Neural progenitor cell (in vitro differentiated cells): ENCODE measurements at places on chromosomes 6 and 20. TPM values are rescaled to one million over a fixed set of nuclear protein-coding genes. Genes with fewer than 3 reads are reported as not detected.

PBOV1 gene
- total RNA-seq = not detected in 2 replicates

HLA-G gene
- total RNA-seq = not detected in 2 replicates

GPR6 gene
- not detected in 2 replicates for total RNA-seq

GMPR gene
- not detected in 2 replicates for total RNA-seq

TMEM74B gene
- total RNA-seq = 2.5 and 4.2 TPM in 2 replicates

WFDC12 gene
- not detected in 2 replicates for total RNA-seq

MED20 gene
- total RNA-seq = 29.4 and 31.4 TPM in 2 replicates

NKX2-2 gene
- not detected in 2 replicates for total RNA-seq

CNR1 gene
- 0.26 and 0.34 TPM in 2 replicates for total RNA-seq

IL17A gene
- total RNA-seq = not detected in 2 replicates

OXT gene
- not detected in 2 replicates for total RNA-seq

PKIB gene
- total RNA-seq = 153 and 202 TPM in 2 replicates

TSHZ2 gene
- total RNA-seq = 1.8 and 3.9 TPM in 2 replicates

KCNK5 gene
- total RNA-seq = 5.7 and 7.3 TPM in 2 replicates

GRCh38 chr6:140660295-140660694 is 1285.8 kb upstream of the CITED2 start:
- H3K4me3 ChIP-seq = no peak overlapping the region
- no peak overlapping the region for H3K27ac ChIP-seq
- H3K36me3 ChIP-seq = no peaks in the 10 kb centered on the region
- DNase-seq = no peak

DNA sequence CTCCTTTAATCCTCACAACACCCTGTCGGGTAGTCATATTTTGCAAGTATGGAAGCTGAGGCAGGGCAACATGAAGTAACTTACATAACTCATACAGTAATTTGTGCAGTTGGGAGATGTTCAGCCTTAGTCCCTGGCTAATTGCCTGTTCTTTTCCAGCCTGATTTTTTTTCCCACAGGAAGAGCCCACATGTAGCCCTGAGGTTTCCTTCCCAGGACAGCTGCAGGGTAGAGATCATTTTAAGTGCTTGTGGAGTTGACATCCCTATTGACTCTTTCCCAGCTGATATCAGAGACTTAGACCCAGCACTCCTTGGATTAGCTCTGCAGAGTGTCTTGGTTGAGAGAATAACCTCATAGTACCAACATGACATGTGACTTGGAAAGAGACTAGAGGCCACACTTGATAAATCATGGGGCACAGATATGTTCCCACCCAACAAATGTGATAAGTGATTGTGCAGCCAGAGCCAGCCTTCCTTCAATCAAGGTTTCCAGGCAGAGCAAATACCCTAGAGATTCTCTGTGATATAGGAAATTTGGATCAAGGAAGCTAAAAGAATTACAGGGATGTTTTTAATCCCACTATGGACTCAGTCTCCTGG is 5.0 kb upstream of the BTN2A1 start:
- no peak overlapping the region for H3K27ac ChIP-seq
- H3K27me3 ChIP-seq = no peaks in the 10 kb centered on the region
- H3K4me1 ChIP-seq = no peaks in the 10 kb centered on the region
- H3K4me3 ChIP-seq = no peak overlapping the region

GRCh38 chr6:15429141-15430110 is 183.6 kb downstream of the JARID2 start:
- peaks cover 62% of the 10 kb centered on the region for H3K4me1 ChIP-seq
- no peaks in the 10 kb centered on the region for H3K36me3 ChIP-seq
- H3K4me3 ChIP-seq = no peak overlapping the region
- H3K27me3 ChIP-seq = no peaks in the 10 kb centered on the region

GRCh38 chr6:166317261-166318212 is 9.3 kb upstream of the PRR18 start:
- DNase-seq = no peak
- H3K4me3 ChIP-seq = no peak overlapping the region
- no peak overlapping the region for H3K27ac ChIP-seq
- no peaks in the 10 kb centered on the region for H3K4me1 ChIP-seq

- peaks cover 2% of the 10 kb centered on the region for H3K4me1 ChIP-seq
- peak; percentile 50 for DNase-seq
- no peak overlapping the region for H3K27ac ChIP-seq
- no peak overlapping the region for H3K4me3 ChIP-seq
These were observed 27.7 kb upstream of the LAMA4 start for GRCh38 chr6:112281821-112282615.

DNA sequence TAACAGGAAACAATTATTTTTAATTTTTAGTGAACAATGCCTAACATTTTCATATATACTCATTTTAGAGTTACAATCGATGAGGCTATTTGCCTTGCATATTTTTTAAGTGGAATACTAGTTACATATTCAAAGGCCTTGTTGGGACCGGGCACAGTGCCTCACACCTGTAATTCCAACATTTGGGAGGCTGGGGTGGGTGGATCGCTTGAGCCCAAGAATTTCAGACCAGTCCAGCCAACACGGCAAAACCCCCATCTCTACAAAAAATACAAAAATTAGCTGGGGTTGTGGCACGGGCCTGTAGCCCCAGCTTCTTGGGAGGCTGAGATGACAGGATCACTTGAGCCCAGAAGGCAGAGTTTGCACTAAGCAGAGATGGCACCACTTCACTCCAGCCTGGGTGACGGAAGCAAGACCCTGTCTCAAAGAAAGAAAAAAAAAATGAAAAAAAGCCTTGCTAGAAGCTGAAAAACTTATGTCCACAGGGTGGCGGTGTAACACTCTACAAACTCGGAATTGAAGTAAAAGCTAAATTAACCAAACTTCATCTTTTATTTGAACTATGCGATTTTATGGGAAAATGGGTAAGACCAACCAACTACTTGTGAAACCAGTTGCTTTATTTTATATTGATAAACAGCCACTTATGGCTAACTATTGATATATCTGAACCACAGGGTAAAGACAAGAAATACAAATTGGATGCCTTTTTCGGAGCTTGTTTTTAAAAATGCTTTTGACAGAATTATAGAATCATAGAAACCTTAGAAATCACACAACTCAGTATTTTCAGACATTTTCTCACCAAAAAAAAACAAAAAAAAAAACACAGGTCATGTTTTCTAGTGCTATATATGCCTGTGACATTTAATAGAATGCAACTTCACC is 24.1 kb upstream of the ROS1 start:
- no peaks in the 10 kb centered on the region for H3K27me3 ChIP-seq
- no peak overlapping the region for H3K4me3 ChIP-seq
- no peaks in the 10 kb centered on the region for H3K36me3 ChIP-seq
- peak; percentile 77 for DNase-seq
- no peak overlapping the region for H3K27ac ChIP-seq

- peaks cover 14% of the 10 kb centered on the region for H3K4me1 ChIP-seq
- no peak for DNase-seq
- no peak overlapping the region for H3K27ac ChIP-seq
- H3K27me3 ChIP-seq = no peaks in the 10 kb centered on the region
- H3K4me3 ChIP-seq = no peak overlapping the region
- H3K36me3 ChIP-seq = no peaks in the 10 kb centered on the region
These were observed 300.9 kb downstream of the SLC35F1 start for GRCh38 chr6:118207947-118208346.

DNA sequence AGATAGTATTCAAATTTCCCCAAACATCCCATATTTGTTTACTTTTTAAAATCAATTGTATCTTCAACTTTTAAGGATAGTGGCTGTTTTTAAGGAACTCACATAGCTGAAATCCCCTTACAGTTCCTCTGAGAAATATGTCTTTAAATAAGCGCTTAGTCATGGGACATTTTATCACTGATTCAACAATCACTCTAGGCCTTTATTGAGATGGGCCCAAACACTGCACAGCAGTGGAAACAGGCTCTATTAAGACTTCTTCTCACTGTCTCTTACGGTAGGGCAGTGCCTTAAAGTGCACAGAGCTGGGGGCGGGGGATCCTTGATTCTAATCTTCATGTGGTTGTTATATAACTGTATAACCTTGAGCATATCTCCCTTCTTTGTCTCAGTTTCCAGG is 59.8 kb upstream of the RREB1 start:
- H3K4me1 ChIP-seq = peaks cover 5% of the 10 kb centered on the region
- H3K27ac ChIP-seq = no peak overlapping the region
- no peaks in the 10 kb centered on the region for H3K36me3 ChIP-seq
- no peak for DNase-seq

- DNase-seq = no peak
- H3K4me3 ChIP-seq = no peak overlapping the region
- no peaks in the 10 kb centered on the region for H3K27me3 ChIP-seq
- H3K36me3 ChIP-seq = peaks cover 4% of the 10 kb centered on the region
These were observed 170.7 kb downstream of the EPHA7 start for GRCh38 chr6:93248631-93249030.

- DNase-seq = peak; percentile 79
- H3K4me1 ChIP-seq = peaks cover 5% of the 10 kb centered on the region
- H3K27me3 ChIP-seq = peaks cover 66% of the 10 kb centered on the region
- peak overlapping the region; percentile 76 for H3K4me3 ChIP-seq
- H3K27ac ChIP-seq = no peak overlapping the region
These were observed 109.3 kb downstream of the GPX5 start for GRCh38 chr6:28634761-28635546.

DNA sequence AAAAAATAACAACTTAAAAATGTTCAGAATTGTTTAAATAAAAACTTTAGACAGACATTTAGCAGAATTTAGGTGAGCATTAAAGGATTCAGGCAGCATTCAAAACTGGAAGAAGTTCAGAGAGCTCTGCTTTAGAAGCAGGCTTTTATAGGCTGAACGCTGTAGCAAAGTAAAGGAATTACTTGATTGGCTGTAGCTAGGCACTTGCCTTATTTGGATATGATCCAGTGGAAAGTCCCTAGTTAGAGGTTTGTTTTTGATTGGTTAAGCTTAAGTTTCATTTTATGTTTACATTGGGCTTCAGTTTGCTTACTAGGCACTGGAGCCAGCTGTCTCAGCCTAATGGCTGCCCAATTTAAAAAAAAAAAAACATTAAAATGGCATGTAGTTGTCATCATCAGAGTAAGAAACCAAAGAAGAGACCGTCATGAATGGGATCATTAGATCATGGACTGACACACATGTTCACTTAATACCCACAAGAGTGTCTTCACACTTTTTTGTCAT is 65.1 kb downstream of the CBFA2T2 start:
- H3K36me3 ChIP-seq = no peaks in the 10 kb centered on the region
- H3K4me3 ChIP-seq = no peak overlapping the region
- no peaks in the 10 kb centered on the region for H3K27me3 ChIP-seq
- peaks cover 13% of the 10 kb centered on the region for H3K4me1 ChIP-seq
- DNase-seq = peak; percentile 33

- DNase-seq = no peak
- no peaks in the 10 kb centered on the region for H3K27me3 ChIP-seq
- H3K4me3 ChIP-seq = no peak overlapping the region
- H3K4me1 ChIP-seq = peaks cover 9% of the 10 kb centered on the region
- H3K27ac ChIP-seq = no peak overlapping the region
These were observed 33.6 kb downstream of the COMMD7 start for GRCh38 chr20:32709632-32710121.

DNA sequence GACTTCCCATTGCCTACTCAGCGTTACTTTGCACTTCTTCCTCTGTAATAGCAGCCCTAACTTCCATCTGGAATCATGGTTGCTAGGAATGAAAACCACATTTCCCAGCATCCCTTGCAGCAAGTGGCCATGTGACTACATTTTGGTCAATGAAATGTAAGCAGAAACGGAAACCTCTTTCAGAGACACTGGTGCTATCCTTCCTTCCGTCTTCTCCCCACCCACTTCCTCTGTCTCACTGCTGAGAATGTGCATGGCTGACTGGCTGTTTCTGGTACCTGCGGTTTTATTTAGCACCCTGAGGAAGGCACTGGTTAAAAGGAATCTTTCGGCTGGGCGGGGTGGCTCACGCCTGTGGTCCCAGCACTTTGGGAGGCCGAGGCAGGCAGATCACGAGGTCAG is 107.4 kb downstream of the SCML4 start:
- peaks cover 4% of the 10 kb centered on the region for H3K4me1 ChIP-seq
- H3K4me3 ChIP-seq = no peak overlapping the region
- no peaks in the 10 kb centered on the region for H3K36me3 ChIP-seq
- no peaks in the 10 kb centered on the region for H3K27me3 ChIP-seq
- no peak overlapping the region for H3K27ac ChIP-seq
- no peak for DNase-seq

DNA sequence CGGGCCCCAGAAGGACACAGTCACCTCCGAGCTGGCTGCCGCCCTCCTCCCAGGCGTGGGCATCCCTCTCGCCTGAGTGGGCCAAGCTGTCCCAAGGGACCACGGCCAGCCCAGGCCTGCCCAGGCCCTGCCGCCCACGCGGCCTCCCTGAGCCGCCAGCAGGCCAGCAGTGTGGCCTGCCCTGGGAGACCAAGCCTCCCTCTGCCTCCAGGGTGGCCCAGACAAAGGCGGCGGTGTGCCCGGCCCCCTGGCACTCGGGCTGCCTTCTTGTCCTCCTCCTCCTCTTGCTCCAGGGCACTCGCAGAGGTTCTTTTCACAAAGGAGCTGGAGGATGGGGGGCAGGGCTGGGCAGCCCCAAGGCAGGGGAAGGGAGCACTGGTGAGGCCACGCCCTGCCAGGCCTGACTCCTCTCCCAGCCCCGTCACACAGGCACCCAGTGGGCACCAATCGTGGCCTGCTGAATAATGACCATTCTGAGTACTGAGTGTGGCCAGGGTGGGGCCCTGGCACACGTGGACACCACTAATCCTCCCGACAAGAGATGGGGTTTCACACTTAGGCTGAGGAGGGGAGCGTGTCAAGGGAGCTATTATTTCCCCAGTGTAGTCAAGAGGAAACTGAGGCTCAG is 25.3 kb downstream of the NOL4L start:
- no peaks in the 10 kb centered on the region for H3K36me3 ChIP-seq
- peak; percentile 18 for DNase-seq
- H3K4me1 ChIP-seq = peaks cover 56% of the 10 kb centered on the region
- no peak overlapping the region for H3K4me3 ChIP-seq
- H3K27me3 ChIP-seq = no peaks in the 10 kb centered on the region

DNA sequence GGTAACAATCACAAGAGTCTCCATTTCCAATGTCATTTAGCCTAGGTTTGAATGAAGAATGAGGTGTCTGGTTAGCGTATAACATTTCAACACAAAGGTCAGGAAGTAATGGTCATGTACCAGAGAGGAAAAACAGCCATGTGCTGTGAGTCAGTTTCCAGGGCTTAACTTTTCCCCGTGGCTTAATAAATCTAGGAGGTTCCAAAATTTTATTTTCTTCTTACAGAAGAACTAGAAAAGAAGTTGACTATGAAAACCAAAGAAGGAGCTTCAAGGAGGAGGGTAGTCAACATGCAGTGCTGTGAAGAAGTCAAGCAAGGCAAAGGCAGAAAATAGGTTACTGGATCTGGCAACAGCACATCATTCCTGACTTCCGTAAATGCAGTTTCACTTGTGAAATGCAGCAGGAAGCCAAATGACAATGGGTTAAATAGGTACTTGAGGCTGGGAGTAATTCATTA is 8.4 kb upstream of the GABRR2 start:
- DNase-seq = no peak
- H3K4me3 ChIP-seq = no peak overlapping the region
- H3K4me1 ChIP-seq = peaks cover 9% of the 10 kb centered on the region
- H3K27ac ChIP-seq = no peak overlapping the region
- H3K27me3 ChIP-seq = no peaks in the 10 kb centered on the region

- no peak overlapping the region for H3K27ac ChIP-seq
- no peak overlapping the region for H3K4me3 ChIP-seq
- no peak for DNase-seq
- H3K27me3 ChIP-seq = no peaks in the 10 kb centered on the region
- H3K36me3 ChIP-seq = no peaks in the 10 kb centered on the region
These were observed 358.0 kb upstream of the CITED2 start for GRCh38 chr6:139732451-139732850.
